ENCODE measurements at places on chromosomes 6 and 20.

- no peak for DNase-seq
Observed at GRCh38 chr20:43534791-43535350, 24.0 kb upstream of the SGK2 start.

- no peak for DNase-seq
Observed at GRCh38 chr6:145783796-145784195, 30.8 kb downstream of the FBXO30 start.

DNA sequence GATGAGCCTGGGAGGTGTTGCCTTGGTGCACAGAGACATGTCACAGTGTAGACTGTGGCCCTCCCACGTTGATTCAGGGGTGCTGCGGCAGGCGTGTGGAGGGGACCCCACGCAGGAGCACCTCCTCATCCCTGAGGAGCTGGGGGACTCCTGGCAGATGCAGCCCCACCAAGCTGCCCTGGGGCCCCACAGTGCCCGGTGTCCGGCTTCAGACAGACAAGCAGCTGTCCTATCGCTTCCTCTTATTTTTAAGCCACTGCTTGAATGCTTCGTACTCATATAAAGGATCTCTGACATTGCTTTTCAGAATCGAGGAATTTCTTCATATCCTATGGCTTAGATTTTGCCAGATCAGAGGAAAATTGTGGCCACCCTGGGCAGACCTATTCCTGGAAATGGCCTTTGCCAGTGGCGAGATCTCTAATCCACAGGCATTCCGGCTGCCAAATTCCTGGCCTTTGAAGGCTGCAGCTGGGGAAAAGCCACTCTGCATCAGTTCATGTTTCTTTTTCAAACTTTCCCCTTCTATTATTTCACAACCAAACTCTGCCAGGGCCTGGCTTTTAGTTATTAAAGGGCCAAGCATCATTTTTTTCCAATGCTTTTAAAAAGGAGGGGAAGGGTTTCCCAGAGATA lies 337.0 kb downstream of the THBS2 start:
- DNase-seq, result no peak

DNA sequence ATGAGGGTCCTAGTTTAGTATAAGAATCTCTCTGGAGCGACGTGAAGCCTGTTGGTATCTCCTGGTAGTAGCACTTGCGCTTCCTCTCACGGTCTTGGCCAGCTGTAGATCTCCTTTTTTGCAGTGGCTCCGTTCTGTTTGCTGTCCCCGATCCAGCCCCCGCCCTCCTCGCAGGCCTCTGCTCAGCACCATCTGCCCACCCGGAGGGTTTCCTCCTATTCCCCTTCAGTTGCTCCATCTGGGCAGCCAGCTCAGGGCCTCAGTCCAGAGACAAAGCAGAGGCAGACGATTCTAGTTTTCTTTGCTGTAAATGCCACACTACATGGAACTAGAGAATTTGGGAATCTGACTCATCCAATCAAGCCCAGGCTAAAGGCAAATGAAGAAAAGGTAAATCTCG lies 126.6 kb downstream of the TIAM2 start:
- DNase-seq, result no peak

DNA sequence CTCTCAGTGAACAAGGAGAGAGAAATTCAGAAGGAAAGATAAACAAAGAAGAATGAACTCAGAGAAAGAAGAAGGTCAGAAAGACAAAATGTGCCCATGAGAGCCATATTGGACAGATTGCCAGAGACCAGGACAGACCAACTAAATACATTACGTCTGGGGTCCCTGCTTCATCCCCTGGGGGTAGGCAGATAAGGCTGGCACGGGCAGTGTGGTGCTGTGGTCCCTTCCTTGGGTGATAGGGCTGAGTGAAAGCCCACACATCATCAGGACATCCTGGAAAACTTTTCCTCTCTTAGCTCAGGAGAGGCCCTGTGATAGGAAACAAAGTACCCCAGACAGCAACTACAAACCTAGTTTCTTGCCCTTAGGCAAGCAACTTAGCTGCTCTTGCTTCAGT lies 13.2 kb upstream of the ARMC12 start:
- no peak for DNase-seq

- DNase-seq, result no peak
Observed at GRCh38 chr6:19452495-19452894, 384.7 kb upstream of the ID4 start.

GRCh38 chr20:21136015-21136732 lies 10.3 kb downstream of the KIZ start:
- DNase-seq, result no peak

DNA sequence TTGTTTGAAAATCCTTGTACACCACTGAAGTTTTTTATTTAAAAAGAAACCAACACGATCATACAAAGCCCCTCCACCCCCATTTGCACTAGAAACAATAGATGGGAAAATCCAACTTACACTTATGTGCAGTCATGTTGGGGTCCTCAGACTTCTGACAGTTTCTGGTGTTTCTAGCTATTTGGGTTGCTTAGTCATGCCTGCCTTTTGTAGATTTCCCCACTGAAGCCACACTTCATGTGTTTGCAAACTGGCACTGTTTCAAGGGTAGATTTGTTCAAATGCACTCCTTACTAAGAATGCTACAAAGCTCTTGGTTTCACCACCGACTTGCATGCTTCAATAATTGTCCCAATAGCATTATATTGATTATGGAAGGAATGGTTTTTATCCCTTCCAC lies 1.5 kb downstream of the SH3BGRL2 start:
- no peak for DNase-seq

- no peak for DNase-seq
Observed at GRCh38 chr6:41269716-41270115, 16.8 kb downstream of the TREM1 start.

- no peak for DNase-seq
Observed at GRCh38 chr6:15952231-15953151, 176.4 kb upstream of the MYLIP start.

GRCh38 chr20:53079261-53079691 lies 107.1 kb downstream of the TSHZ2 start:
- DNase-seq, result no peak

DNA sequence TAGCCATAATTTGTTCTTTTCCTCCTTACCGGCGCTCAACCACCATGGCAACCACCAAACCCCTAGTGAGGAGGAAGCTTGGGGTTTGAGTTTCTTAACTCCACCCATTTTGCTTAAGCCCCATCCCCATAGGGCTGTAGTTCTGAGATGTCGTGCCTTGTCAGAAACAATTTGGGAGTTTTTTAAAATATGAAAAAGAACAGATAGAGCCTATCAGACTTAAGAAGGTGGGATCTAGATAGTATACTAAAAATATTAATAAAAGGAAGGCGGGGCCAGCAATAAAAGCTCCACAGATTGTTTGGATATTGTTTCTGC lies 5.6 kb downstream of the BRD2 start:
- DNase-seq, result no peak

GRCh38 chr6:159487636-159488035 lies 205.4 kb downstream of the SOD2 start:
- DNase-seq, result no peak

- DNase-seq, result no peak
Observed at GRCh38 chr20:47003223-47003622, 108.6 kb downstream of the EYA2 start.

DNA sequence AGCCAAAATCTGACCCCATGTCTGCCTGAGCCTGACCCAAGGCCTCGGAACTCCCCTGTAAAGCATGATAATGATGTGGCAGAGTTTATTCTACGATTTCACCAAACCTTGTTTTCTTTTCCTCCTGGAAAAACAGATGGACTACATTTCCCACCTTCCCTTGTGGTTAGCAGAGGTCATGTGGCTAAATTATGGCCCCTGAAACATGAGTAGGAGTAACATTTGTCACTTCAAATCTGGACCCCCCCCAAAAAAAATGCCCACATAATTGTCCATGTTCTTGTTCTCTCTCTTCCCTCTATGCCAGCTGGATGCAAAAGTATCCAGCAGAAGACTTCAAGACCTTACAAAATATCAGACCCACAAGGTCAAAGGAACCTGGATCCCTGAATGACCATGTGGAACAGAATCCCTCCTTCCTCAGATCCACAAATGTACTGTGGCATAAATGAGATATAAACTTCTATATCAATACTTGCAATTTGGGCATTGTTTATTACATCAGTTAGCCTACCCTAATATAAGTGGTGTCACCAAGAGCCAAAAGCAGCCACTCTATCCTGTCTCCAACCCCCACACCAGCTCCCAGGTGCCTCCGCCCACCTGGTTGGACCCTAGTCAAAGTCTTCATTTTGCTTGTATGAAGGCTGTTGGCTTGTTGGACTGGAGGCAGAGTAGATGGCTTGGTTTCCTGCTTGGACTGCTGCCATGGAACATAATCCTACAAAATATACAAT lies 1.4 kb downstream of the C20orf96 start:
- DNase-seq, result no peak

- DNase-seq, result no peak
Observed at GRCh38 chr6:7282097-7282906, 30.7 kb downstream of the SSR1 start.

- no peak for DNase-seq
Observed at GRCh38 chr6:68911334-68911733, 276.3 kb downstream of the ADGRB3 start.

DNA sequence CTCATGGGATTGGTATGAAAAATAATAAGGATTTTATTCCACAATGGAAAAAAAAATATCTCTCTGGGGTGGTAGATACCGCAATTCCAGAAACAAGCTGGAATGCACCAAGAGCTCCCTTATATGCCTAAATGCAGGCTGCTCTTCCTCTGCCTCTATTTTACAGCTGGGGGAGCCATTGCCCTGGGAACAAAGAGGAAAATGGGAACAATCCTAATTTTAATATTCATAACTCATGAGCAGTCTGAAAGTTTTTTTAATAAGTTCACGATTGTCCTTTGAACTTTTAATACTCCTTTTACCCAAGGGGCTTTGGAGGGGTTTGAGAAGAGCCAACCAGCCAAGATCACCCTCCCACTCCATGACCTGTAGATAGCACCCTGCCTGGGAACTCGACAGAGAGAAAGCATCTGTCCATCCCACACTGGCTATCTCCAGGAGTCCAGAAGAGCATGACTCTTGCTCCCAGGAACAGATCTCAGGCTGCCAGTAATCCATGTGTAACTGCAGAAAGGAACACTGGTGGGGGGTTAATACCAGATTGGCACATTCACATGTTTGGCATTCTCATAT lies 74.7 kb downstream of the CD83 start:
- DNase-seq, result no peak

DNA sequence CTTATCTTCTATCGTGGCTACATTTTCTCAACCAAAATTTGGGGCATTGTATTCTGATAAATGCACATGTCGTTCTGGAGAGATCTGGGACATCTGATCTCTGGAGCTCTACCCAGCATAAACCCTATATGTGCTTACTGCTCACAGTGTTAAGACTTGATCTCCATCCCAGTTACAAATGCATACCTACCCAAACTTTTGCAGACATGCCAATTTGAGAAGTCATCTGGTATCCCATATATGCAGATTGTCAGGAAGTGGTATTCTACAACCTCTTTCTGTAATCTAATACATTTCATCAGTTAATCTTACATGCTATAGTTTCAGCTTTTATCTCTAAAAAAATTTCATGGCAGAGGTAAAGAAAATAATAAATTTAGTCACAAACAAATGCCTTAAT lies 11.2 kb downstream of the BAG2 start:
- DNase-seq, result no peak

GRCh38 chr6:4055420-4056041 lies 23.4 kb downstream of the FAM217A start:
- DNase-seq, result no peak

GRCh38 chr20:3842348-3842930 lies 4.2 kb upstream of the MAVS start:
- no peak for DNase-seq

DNA sequence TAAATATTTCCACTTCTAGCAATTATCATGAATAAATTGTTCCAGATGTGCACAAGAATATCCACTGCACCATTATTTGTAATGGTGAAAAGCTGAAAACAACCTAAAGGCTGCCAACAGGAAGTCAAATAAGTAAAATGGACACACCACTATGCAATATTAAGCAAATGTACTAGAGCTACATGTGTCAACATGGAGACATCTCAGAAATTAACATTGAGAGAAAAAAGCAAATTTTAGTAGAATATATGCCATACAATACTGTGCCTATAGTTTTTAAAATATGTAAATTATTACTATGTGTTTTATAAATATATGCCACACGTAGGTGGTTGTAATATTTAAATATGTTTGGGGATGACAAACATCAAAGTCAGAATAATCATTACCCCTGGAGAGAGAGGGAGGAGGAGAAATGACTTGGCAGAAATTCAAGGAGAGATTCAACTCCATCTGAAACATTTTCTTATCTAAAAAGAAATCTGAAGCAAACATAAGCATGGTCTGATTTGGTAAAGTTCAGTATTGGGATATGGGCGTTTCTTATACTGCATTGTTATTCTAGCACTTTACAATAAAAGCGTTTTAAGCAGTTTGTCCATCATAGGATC lies 475.5 kb downstream of the QKI start:
- DNase-seq, result no peak

GRCh38 chr20:25199473-25200260 lies 4.2 kb downstream of the ENTPD6 start:
- no peak for DNase-seq

GRCh38 chr6:166565084-166565967 lies 21.2 kb downstream of the RAMACL start:
- no peak for DNase-seq

DNA sequence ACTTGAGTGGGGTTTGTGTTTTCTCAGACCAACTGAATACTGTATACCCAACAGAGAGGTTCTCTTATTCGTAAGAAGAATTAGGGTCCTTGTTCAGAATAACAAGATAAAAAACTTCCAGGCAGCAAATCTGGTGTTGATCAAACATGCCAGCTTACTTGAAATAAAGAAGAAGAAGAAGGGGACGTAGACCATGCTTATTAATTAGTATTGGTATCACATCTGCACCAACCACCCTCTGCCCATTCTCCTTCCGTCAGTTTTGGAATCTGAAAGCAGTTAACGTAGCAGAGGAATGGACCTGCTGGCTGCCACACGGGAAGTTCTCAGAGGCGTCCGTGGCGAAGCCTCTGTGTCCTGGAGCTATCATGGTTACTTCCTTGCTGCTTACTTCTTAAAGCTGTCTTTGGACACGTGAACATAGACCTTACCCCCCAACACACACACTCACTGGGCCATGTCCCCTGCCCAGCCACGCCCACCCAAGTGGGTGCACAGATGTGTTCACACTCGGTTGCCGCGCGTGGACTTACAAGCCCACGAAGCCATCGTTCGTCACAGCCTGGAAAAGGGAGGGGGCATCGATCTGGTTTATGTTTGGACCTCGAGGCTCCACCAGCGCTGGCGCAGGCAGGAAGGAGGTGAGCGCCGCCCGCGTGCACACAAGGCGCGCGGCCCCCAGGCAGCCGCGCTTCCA lies 4.1 kb upstream of the DLL1 start:
- DNase-seq, result no peak

DNA sequence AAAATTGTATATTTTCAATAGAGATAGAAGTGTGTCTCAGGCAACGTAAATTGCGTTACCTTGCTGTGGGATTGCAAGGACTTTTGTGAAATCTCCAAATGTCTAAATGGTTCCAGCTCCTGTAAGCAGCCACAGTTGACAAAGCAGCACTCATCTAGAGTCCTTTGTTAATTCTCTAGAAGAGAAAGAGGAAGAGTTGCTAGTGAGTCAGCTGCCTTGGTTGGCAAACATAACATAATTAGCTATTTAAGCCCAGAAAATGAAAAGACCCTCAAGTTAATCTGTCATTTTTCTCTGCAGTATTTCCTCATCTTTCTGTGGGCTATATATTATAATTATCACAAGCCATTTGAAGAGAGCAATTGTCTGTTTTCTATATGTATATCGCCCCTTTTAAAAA lies 66.4 kb upstream of the FABP7 start:
- no peak for DNase-seq

All from LoVo (cell line).